ENCODE measurements at places on chromosomes 1 and 21.

DNA sequence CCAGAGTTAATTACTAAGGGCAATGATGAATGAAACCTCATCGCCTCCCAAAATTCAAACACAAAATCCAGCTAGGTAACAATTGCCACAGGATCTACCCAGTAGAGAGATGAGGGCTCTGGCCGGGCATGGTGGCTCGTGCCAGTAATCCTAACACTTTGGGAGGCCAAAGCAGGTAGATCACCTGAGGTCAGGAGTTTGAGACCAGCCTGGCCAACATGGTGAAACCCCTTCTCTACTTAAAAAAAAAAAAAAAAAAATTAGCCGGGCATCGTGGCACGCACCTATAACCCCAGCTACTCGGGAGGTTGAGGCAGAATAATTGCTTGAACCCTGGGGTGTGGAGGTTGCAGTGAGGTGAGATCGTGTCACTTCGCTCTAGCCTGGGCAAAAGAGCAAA lies 15.8 kb downstream of the CD2 start:
- DNase-seq, result no peak

GRCh38 chr1:182955596-182956588 lies 2.9 kb upstream of the SHCBP1L start:
- no peak for DNase-seq

DNA sequence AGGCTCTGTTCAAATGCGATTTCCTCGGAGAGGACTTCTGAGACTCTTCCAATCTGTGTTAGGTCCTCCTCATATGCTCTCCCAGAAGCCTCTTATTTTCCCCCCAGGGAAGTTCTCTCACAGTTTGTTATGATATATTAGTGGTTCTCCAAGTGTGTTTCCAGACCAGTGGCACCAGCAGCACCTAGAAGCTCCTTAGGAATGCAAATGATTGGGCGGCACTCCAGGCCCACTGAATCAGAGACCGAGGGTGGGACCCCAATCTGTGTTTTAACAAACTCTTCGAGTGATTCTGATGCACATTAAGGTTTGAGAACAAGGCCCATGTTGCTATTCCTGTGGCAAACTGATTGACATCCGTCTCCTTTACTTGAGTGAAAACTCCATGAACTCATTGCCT lies 63.0 kb downstream of the NMNAT2 start:
- no peak for DNase-seq

- no peak for DNase-seq
These were observed 37.1 kb upstream of the DOCK7 start for GRCh38 chr1:62725255-62725654.

- no peak for DNase-seq
These were observed 214.7 kb upstream of the PTGFR start for GRCh38 chr1:78275906-78276685.

- DNase-seq, result no peak
These were observed 20.9 kb upstream of the TTC4 start for GRCh38 chr1:54694771-54695170.

DNA sequence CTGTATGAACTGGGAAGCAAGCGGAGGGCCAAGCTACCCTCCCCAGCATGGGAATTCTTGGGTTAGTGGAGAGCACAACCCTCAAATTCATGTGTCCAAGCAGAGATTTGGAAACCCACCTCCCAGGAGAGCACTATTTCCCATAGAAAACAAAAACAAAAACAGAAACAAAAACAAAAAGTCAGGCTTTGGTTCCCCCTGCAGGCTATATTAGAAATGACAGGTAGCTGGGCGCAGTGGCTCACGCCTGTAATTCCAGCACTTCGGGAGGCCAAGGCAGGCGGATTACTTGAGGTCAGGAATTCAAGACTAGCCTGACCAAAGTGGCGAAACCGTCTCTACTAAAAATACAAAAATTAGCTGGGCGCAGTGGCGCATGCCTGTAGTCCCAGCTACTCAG lies 10.8 kb downstream of the MINDY1 start:
- no peak for DNase-seq

- DNase-seq, result no peak
These were observed 173.6 kb upstream of the KCTD3 start for GRCh38 chr1:215393476-215393875.

DNA sequence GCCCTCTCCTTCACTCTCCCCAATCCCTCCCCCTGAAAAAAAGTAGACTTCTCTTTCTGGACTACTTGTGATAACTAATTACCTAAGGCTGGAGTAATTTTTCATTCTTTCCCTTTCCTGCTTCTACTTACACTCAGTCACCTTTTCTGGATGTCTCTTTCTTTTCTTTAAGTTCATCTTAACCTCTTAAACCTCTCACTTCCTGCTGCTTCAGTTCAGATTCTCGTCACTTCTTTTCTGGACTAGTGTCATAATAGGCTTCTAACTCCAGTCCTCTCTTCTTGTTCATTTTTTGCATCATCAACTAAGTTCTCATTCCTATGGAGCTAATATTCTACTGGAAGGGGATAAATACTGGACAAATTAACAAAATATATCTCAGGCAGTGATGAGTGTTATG lies 75.4 kb downstream of the LRRC53 start:
- DNase-seq, result no peak

DNA sequence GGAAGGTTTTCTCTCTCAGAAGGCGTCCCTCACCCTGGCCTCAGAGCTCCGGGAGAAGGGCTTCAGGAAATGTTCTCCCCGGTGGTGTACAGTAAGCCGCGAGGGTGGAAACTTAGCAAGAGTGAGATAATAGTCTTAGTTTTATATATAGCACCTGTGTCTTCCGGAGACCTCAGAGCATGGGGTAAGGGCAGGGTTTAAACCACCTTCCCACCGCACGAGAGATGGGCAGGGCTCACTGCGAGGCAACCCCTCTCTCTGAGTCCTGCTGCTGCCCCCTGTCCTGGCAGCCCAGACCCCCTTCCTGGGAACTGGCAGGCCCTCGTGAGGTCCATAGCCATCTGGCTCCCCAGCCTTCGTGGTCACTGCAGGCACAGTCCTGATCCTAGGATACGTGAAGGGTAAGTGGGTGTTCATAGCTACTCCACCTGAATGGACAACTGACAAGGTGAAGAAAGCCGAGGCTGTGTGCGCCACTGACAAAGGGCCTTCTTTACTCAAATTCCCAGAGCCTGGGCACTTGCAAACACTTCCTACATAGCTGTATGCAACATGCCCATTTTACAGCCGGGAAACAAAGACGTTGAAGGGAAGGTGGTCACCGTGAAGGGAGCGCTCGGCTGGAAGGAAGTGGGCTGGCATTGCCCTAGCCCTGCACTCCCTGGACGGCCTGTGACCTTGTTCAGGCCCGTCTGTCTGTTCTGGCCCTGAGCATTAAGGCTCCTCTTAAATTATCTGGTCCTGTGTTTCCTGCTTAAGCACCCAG lies 26.9 kb downstream of the ITPKB start:
- DNase-seq, result no peak

DNA sequence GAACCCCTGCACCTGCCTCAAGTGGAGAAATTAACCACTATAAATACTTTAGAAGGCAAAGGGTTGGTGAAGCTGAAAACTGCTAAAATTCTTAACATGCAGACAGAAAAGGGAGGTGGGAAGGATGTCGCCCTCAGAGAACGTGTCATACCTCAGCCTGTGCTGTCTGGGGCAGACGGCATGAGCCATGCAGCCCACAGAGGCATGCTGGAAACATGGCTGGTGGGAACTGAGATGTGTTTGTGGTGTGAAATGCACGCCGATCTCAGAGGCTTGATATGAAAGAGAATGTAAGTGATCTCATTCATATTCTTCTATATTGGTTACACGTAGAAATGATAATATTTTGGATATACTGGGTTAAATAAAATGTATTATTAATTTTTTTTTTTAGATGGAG lies 16.3 kb downstream of the AGPAT3 start:
- no peak for DNase-seq

- DNase-seq, result no peak
These were observed 150.6 kb downstream of the RWDD3 start for GRCh38 chr1:95384567-95384966.

- no peak for DNase-seq
These were observed 9.2 kb upstream of the TNNI1 start for GRCh38 chr1:201430776-201431175.

- DNase-seq, result no peak
These were observed 78.6 kb downstream of the IVNS1ABP start for GRCh38 chr1:185238447-185238846.

DNA sequence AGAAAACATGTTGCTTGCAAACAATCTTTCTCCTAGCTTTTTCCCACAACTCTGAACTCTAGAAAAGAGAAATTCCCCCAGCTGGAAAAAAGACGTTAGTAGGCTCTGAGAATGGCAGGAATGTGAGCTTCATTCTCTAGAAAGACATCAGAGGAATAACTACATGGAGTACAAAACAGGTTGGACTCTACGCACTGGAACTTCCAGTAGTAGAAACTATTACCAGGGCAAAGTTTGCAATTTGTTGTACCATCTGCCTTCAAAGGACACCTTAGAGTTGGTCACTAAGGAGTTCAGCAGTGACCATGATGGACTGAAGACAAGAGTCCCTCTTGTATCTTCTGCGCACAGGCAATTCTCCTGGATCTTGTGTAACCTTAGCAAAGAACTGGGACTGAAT lies 60.9 kb downstream of the SLC35D1 start:
- DNase-seq, result no peak

DNA sequence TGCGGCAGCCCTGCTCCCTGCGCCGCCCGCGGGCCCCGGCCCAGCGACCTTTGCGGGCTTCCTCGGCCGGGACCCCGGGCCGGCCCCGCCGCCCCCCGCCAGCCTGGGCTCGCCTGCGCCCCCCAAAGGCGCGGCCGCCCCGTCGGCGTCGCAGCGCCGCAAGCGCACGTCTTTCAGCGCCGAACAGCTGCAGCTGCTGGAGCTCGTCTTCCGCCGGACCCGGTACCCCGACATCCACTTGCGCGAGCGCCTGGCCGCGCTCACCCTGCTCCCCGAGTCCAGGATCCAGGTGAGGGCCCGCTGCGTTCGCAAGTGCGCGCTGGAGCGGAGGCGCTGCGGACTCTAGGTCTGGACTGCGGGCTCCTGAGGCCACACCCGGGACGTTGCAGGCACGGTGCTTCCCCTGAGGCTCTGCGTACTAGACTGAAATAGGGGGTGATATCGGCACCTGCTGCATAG lies 351 bp downstream of the MIXL1 start:
- DNase-seq, result no peak

GRCh38 chr21:38661889-38662568 lies 143.7 kb upstream of the ETS2 start:
- no peak for DNase-seq
